ENCODE measurements at places on chromosomes 4 and X.

- DNase-seq = no peak
Observed at GRCh38 chr4:21749924-21750323, 198.6 kb downstream of the KCNIP4 start.

GRCh38 chr4:141335166-141335565 is 114.5 kb downstream of the ZNF330 start:
- no peak for DNase-seq

DNA sequence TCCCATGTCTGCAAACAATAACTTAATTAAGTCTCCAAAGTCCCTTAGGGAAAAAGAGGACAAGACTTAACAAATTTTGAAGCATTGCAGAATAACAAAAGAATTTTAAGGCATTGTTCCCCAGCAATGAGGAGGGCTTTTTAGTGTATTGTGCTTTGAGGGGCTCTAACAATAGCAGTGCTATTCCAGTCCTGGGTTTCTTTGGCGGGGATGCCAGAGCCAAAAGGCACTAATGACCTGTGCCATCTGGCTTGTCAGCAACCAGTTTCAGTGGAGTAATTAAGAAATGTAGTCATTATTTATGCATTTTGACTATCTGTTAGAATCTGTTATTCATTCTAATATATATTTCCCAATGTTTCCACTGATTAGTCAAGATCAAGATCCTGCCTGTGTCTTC is 575.4 kb downstream of the SPRY1 start:
- DNase-seq = no peak

GRCh38 chr4:43990551-43990950 is 458.1 kb downstream of the KCTD8 start:
- DNase-seq = no peak

DNA sequence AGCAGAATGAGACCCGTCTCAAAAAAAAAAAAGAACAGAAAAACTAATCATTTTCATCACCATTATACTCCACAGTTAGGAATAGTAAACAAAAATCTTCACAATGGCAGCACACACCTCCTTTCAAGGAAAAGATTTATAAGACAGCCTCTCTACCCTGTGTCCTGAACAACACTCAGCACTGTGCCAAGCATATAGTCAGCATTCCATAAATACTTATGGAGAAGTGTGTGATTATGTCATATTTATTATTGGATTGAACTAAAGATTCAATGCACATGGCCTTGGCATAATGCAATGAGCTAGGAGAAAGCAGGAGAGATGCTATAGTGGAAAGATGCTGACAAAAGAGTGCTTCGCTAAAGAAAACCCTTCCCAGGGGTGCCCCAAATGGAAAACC is 52.6 kb downstream of the FAM114A1 start:
- DNase-seq = no peak
